Endothelial cell (in vitro differentiated cells): ENCODE measurements at places on chromosomes 1 and 21.

GRCh38 chr1:46102769-46103476 is 29.5 kb downstream of the PIK3R3 start:
- no peak for DNase-seq
- peaks cover 1% of the 10 kb centered on the region for H3K27me3 ChIP-seq
- H3K27ac ChIP-seq: no peak overlapping the region
- no peaks in the 10 kb centered on the region for H3K4me1 ChIP-seq
- peaks cover 18% of the 10 kb centered on the region for H3K36me3 ChIP-seq

GRCh38 chr1:20224546-20224945 is 38.2 kb upstream of the PLA2G2C start:
- no peaks in the 10 kb centered on the region for H3K4me1 ChIP-seq
- peaks cover 1% of the 10 kb centered on the region for H3K27me3 ChIP-seq
- no peak overlapping the region for H3K27ac ChIP-seq
- no peak overlapping the region for H3K4me3 ChIP-seq
- no peaks in the 10 kb centered on the region for H3K36me3 ChIP-seq

DNA sequence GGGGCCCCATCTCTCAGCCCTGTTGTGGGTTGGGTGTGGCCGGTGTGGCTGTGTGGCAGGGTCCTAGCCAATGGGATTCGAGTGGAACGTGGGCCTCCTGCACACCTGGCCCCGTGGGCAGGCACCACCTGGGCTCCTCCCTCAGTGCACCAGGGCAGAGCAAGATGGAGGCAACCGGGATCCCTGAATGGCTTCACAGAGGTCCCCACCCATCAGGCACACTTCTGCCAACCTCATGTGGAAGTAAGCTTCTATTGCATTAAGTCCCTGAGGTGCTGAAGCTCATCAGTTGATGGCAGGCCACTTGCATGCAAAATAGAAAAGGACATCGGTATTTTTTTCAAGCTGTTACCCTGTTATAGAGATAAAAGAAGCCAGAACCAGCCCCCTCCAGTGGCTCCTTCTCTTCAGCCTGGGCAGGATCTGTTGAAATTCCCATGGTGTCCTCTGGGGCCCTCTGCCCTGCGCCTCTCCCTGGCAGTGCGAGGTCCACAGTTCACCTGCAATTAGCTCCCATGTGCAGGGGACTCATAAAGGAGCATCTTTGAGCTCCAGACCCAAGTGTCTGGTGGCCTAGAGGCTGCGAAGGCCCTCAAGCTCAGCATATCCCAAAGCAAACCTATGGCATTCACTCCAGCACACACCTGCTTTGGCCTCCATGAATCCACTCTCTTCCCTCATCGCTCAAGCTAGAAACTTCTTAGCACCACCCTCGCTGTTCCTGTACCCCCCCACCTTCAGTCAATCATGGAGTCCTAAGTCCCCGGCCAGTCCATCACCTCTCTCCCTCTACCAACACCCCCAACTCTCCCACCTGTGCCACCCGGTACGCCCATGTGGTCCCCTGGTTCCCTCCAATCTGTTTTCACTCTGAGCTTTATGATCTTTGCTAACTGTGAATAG is 2.1 kb upstream of the SLC45A1 start:
- H3K4me3 ChIP-seq: no peak overlapping the region
- H3K27me3 ChIP-seq: peaks cover 6% of the 10 kb centered on the region
- H3K36me3 ChIP-seq: no peaks in the 10 kb centered on the region
- H3K27ac ChIP-seq: peak overlapping the region; percentile 30
- H3K4me1 ChIP-seq: peaks cover 21% of the 10 kb centered on the region

DNA sequence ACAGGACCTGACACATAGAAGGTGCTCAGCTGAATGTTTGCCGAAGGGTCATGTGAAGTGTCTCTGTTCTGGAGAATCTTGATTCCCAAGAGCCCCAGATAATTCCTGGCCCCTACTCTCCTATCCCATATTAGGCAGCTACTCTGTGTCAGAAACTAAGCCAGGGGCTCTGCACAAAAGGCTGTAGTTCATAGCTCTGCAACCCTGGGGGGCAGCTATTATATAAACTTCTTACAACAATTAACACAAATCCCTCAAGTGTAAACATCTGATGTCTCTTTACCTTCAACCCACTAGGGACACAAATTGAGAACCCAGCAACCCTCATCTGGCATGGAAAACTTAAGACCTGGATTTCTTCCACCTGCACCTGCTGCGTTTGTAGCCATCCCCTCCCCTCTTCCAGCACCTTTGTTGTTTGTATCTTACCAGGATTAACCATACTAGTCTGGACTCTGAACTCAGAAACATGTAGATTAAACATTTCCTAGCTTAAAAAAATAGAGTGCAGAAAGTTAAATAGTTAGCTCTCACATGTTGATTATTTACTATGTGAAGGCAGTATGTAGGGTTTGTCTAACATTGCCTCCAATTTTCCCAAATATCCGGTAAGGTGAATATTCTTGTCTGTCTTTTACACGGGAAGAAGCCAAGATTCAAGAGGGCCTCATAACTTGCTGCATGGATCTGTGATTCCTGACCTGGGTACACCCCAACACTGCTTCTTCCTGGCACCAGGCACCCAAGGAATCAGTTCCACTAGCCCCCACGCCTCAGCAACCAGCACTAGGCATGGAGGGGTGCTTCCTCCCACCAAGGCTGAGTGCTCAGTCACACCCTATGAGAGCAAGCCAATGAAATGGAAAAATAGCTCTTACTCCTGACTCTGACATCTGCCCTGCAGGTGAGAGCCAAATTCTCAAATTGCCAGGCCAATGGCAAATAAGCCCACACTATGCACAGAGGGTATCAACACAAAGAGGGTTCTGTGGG is 220.7 kb upstream of the HOOK1 start:
- peaks cover 13% of the 10 kb centered on the region for H3K4me1 ChIP-seq
- H3K36me3 ChIP-seq: no peaks in the 10 kb centered on the region
- peak overlapping the region; percentile 40 for H3K4me3 ChIP-seq
- no peak overlapping the region for H3K27ac ChIP-seq
- DNase-seq: no peak

GRCh38 chr1:30029677-30030076 is 693.7 kb downstream of the MATN1 start:
- DNase-seq: no peak
- no peaks in the 10 kb centered on the region for H3K27me3 ChIP-seq
- no peak overlapping the region for H3K4me3 ChIP-seq
- no peaks in the 10 kb centered on the region for H3K36me3 ChIP-seq
- H3K27ac ChIP-seq: no peak overlapping the region

- no peak for DNase-seq
- H3K27ac ChIP-seq: peak overlapping the region; percentile 48
- H3K4me3 ChIP-seq: peak overlapping the region; percentile 81
- H3K36me3 ChIP-seq: peaks cover 4% of the 10 kb centered on the region
- peaks cover 20% of the 10 kb centered on the region for H3K4me1 ChIP-seq
Measured at GRCh38 chr1:180231506-180231921, 1.4 kb downstream of the LHX4 start.

GRCh38 chr1:88608139-88608943 is 75.7 kb upstream of the PKN2 start:
- H3K4me1 ChIP-seq: no peaks in the 10 kb centered on the region
- no peaks in the 10 kb centered on the region for H3K27me3 ChIP-seq
- H3K36me3 ChIP-seq: no peaks in the 10 kb centered on the region
- no peak overlapping the region for H3K4me3 ChIP-seq
- DNase-seq: peak; percentile 18

DNA sequence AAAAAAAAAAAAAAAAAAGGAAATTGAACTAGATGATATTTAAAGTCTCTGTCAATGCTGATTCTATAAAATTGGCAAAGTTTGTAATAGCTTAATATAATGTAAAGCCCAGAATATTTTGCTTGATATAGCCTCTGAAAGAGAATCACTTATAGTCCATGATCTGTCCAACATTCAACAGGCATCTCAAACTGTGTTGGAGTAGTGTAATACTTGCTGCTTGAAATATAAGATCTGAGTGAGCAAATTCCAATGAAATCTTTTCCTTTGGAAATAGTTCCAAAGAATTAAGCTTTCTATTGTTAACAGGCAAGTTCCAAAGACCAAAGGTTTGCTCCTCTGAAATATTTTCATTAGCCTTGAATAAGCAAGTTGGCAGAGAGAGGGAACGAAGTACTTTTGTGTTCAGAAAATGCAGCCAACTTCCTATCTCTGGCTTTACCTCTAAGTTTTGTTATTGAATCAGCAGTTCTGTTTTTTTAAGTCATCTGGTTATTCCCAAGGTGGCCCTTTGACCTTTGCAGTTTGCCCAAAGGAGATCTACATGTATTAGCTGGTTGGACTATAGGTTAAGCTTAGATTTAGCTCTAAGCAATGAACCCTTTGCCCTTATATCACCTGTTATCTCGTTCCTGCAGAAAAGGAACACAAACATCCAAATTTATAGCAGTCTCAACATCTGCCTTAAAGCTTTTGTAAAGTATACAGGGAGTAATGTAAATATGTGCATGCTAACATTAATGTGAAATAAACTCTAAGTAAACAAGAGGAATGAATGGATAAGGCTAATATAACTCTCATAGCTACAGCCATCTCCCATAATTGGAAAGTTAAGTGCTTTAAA is 24.4 kb upstream of the CEP350 start:
- DNase-seq: no peak
- H3K27me3 ChIP-seq: peaks cover 3% of the 10 kb centered on the region
- H3K27ac ChIP-seq: no peak overlapping the region
- H3K4me1 ChIP-seq: no peaks in the 10 kb centered on the region
- H3K4me3 ChIP-seq: no peak overlapping the region

DNA sequence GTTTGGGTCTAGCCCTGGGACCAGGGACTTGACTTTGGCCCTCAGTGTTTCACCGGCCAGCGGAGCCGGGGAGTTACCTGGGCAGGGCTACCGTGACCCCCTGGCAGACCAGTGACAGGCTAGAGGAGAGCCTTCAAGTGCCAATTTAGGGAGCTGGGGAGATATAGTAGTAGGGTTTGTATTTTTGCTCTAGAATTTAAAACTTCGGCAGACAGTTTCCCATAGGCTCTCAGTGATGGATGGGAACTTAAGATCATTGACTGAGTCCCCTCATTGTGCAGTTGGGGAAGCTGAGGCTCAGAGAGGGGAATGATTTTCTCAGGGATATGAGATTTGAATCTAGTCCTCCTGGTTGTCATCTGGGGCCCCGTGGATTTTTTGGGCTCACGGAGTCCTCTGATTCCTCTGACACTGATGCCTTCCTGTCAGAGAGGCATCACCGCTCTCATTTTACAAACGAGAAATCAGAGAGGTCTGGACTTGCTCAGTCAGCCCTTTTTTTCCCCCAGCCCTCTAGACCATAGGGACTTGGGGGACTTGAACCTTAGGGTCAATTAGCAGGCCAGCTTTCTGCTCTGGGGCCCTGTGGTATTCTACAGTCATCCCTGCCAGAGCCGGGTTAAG is 58.3 kb upstream of the ACOT11 start:
- H3K27me3 ChIP-seq: peaks cover 6% of the 10 kb centered on the region
- H3K4me3 ChIP-seq: no peak overlapping the region
- no peak overlapping the region for H3K27ac ChIP-seq
- H3K4me1 ChIP-seq: peaks cover 25% of the 10 kb centered on the region
- no peaks in the 10 kb centered on the region for H3K36me3 ChIP-seq

- H3K36me3 ChIP-seq: peaks cover 4% of the 10 kb centered on the region
- peaks cover 46% of the 10 kb centered on the region for H3K4me1 ChIP-seq
- DNase-seq: no peak
- no peak overlapping the region for H3K4me3 ChIP-seq
Measured at GRCh38 chr1:25553749-25554429, 10.5 kb downstream of the LDLRAP1 start.

DNA sequence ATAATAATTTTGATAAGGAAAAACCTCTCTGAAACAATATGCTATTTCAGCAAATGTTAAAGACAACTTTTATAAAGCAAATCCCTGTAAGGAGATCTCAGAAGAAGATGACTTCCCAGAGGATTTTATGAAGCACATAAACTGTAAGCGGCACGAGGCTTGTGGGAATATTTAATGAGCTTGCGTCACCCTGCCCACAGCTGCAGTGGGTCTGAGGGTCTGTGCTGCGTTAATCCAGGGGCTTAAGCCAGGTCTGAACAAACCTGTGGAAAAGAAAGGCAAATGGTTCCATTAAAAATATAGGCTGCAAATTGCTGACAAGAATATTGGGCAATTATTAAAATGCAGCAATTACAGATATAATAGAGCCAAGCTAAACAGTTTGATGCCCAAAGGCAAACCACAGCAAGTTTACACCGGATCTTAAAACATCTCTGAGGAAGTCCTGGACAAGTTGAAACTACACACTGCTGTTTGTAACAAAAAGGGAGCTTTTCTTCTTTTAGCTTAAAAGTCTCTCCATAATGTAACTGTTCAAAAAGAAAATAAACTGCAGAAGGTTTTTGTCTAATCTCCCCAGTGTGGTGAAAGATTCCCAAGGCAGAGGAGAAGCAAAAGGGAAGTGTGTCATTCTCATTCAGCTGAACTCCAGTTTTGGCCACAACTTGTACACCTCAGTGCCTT is 21.8 kb downstream of the TGFBR3 start:
- no peak overlapping the region for H3K4me3 ChIP-seq
- no peaks in the 10 kb centered on the region for H3K4me1 ChIP-seq
- no peaks in the 10 kb centered on the region for H3K27me3 ChIP-seq

DNA sequence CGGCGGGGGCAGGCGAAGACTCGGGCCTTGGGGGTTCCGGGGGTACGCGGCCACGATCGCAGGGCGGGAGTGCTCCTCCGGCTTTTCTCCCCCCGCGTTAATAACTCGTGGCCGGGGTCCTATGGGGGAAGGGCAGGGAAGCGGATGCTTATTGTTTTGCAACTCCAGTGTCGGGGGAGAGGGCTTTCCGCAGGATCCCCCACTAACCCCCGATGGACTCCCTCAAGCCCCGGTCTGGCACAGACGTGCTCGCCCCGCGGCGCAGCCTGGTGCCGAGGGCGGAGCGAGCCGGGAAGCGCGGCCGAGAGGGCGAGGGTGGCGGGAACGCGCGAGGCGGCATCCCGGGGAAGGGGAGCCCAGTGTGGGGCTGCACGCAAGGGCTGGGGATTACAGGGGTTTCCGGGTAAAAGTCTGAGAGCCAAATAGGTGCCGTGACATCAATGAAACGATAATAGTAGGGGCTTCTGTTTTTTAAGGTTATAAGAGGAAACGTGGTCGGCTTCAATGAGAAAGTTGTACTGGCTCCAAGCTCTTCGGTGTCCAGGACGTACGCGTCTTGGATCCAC is 772 bp downstream of the UCK2 start:
- peak; percentile 62 for DNase-seq
- peaks cover 11% of the 10 kb centered on the region for H3K27me3 ChIP-seq
- H3K4me3 ChIP-seq: peak overlapping the region; percentile 98
- peaks cover 20% of the 10 kb centered on the region for H3K4me1 ChIP-seq
